MCF 10A (cell line): ENCODE measurements at places on chromosomes 11 and 22. TPM values are rescaled to one million over a fixed set of nuclear protein-coding genes. Genes with fewer than 3 reads are reported as not detected.

DNA sequence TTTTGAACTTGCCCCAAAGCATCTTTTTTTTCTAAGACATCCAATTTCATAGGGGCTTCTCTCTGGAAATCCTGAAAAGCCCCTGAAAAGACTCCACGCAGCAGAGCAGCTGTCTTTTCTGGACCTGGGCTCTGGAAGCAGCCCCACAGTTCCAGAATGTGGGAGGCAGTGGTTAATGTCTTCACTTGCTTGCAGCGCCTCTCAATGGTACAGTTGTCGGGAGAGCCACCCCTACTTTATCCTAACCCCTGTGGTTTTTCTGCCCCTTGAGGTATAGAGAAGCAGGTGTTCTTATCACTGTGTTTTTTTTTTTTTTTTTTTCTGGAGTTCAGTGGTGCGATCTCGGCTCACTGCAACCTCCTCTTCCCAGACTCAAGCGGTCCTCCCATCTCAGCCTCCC lies 83.4 kb upstream of the SORL1-AS1 start:
- H3K27me3 ChIP-seq = no peaks in the 10 kb centered on the region
- no peak for DNase-seq
- H3K36me3 ChIP-seq = no peaks in the 10 kb centered on the region
- no peak overlapping the region for H3K4me3 ChIP-seq
- H3K27ac ChIP-seq = no peak overlapping the region

GRCh38 chr11:26842478-26843282 lies 120.8 kb upstream of the SLC5A12 start:
- H3K27me3 ChIP-seq = no peaks in the 10 kb centered on the region
- peaks cover 6% of the 10 kb centered on the region for H3K36me3 ChIP-seq
- no peak overlapping the region for H3K4me3 ChIP-seq
- H3K27ac ChIP-seq = peak overlapping the region; percentile 33

- H3K4me1 ChIP-seq = peaks cover 5% of the 10 kb centered on the region
- H3K4me3 ChIP-seq = no peak overlapping the region
- no peak for DNase-seq
- no peaks in the 10 kb centered on the region for H3K36me3 ChIP-seq
Measured at GRCh38 chr22:46622081-46622521, 1.9 kb downstream of the GRAMD4 start.

DNA sequence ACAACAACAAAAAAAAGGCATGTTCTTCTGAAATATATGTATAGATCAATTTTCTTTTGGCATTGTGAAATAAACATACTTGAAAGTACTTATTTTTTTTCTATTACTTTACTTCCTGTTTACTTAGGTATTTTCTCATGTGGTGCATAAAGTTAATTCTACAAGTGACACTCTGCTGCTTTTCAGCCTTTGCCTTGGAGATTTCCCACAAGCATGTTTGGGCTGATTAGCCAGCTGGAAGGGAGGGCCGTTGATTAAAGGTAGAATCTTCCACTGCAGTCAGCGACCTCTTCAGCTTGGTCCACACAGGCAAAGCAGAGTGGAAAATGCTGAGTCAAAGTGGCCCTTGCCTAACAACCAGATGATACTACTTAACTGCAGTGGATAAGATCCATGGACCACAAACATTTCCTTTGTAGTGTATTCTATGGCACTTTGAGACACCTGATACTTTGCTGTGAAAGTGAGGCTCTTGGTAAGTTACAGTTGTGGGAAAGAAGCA lies 176.0 kb downstream of the ARHGAP42 start:
- DNase-seq = no peak
- H3K36me3 ChIP-seq = no peaks in the 10 kb centered on the region
- H3K4me3 ChIP-seq = no peak overlapping the region
- H3K27ac ChIP-seq = no peak overlapping the region

DNA sequence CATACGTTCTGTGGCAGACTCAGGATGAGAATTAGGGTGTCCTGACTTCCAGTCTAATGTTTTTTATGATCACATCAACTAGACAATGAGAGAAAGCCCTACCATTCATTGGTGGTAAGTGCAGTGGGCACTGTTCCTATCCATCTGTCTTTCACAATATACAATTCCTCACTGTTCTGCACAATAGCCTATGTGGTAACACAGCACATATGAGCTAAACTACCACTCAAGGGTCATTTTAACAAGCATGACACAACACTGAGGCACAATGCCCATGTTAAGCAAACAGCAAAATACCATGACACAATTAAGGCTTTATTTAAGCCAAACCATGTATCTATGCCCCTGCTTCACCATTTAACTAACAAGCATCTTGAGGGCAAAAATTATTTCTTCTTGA lies 52.3 kb downstream of the SIK3 start:
- H3K4me3 ChIP-seq = no peak overlapping the region
- H3K36me3 ChIP-seq = no peaks in the 10 kb centered on the region
- DNase-seq = peak; percentile 84
- H3K27ac ChIP-seq = no peak overlapping the region
- peaks cover 23% of the 10 kb centered on the region for H3K4me1 ChIP-seq

GRCh38 chr11:2085251-2086066 lies 53.7 kb downstream of the IGF2 start:
- peaks cover 5% of the 10 kb centered on the region for H3K36me3 ChIP-seq
- H3K4me1 ChIP-seq = peaks cover 9% of the 10 kb centered on the region
- H3K27ac ChIP-seq = no peak overlapping the region
- no peak overlapping the region for H3K4me3 ChIP-seq
- DNase-seq = no peak

GRCh38 chr11:134481933-134482527 lies 70.0 kb upstream of the B3GAT1 start:
- H3K4me3 ChIP-seq = no peak overlapping the region
- no peaks in the 10 kb centered on the region for H3K4me1 ChIP-seq
- H3K27ac ChIP-seq = no peak overlapping the region
- no peaks in the 10 kb centered on the region for H3K36me3 ChIP-seq
- no peaks in the 10 kb centered on the region for H3K27me3 ChIP-seq
- DNase-seq = no peak

DNA sequence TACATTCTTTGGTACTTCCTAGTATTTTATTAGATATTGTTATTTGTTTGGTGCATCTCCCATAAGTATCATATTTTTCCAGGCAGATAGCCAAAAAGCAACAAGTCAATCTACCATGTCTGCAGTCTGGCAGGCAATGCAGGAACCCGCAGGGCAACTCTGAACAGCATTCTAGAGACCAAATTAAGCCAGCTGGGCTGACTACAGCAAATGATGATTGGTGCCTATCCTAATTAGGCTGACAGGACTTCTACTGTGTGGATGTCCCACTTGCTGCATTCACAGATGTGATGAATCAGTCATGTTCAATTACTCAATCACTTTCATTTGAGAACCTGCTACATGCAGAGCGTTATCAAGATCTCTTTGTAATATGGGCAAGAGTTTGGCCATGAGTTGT lies 40.3 kb upstream of the AMOTL1 start:
- H3K27me3 ChIP-seq = no peaks in the 10 kb centered on the region
- DNase-seq = no peak
- H3K36me3 ChIP-seq = peaks cover 21% of the 10 kb centered on the region
- H3K4me1 ChIP-seq = peaks cover 44% of the 10 kb centered on the region
- H3K27ac ChIP-seq = no peak overlapping the region

GRCh38 chr11:128544471-128545051 lies 42.8 kb downstream of the ETS1 start:
- no peaks in the 10 kb centered on the region for H3K4me1 ChIP-seq
- H3K27ac ChIP-seq = no peak overlapping the region
- no peaks in the 10 kb centered on the region for H3K36me3 ChIP-seq
- DNase-seq = no peak
- peaks cover 18% of the 10 kb centered on the region for H3K27me3 ChIP-seq
- H3K4me3 ChIP-seq = no peak overlapping the region

DNA sequence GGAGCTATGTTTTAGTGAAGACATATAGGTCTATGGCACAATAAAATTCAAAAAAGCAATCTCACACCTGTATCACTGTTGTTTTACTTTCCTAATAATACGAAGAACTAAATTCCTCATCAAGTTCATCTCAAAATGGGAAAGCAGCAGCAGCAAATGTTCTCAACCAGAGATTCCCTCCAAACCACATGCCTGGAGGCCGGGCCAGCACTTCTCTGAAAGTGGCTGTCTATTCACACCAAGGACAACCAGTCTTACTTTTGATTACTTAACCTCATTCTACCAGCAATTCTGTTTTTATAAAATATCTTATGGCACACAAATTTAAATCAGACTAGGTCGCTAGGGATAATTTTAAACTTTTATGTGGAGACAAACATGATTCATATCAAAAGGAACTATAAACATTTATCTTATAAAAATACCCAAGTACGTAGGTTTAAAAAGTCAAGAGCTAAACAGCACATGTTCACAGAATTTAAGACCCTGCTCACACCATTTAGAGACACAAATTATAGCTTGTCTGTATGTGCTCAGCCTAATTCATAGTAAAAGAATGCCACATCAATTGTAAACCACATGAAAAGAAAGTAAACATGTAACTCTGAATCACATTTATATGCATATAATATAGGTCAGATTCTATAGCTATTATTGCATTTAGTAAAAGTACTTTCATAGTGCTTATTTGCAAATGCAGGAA lies 46.1 kb downstream of the RRAS2 start:
- H3K4me1 ChIP-seq = peaks cover 11% of the 10 kb centered on the region
- DNase-seq = no peak
- no peak overlapping the region for H3K4me3 ChIP-seq
- no peaks in the 10 kb centered on the region for H3K36me3 ChIP-seq
- H3K27ac ChIP-seq = peak overlapping the region; percentile 37
- H3K27me3 ChIP-seq = no peaks in the 10 kb centered on the region

DNA sequence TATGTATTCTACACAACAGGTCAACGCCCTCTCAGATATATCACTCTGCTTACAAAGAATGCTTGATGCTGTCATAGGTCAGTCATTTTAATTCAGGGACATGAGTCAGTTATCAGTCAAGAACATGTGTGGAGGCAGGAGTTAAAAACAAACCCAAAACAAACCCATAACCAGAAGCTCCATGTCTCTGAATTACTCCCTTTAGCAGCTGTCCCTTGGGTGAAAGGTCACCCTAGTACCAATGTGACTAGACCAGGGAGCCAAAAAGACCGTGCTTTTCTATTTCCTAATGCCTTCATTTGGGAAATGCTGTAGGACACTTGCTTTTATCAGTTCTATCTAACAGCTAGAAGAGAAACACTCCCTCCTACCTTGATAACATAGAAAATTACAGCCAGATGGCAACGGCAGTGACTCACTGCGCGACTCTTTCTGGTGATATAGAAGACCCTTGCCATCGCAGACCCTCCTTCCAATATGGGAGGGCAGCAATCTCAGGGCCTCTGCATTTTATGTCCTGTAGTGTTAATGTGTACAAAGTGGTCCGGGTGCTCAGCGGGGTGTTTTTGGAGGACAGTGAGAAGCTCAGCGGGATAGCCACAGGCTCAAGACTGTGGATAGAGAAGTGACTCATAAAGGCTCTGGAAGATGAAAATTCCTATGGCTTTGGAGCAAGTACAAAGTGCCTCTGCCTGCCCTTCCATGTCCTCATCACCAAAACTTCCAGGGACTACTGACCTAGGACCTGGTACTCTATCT lies 24.8 kb downstream of the APOL5 start:
- H3K4me3 ChIP-seq = no peak overlapping the region
- no peaks in the 10 kb centered on the region for H3K27me3 ChIP-seq
- no peaks in the 10 kb centered on the region for H3K4me1 ChIP-seq

DNA sequence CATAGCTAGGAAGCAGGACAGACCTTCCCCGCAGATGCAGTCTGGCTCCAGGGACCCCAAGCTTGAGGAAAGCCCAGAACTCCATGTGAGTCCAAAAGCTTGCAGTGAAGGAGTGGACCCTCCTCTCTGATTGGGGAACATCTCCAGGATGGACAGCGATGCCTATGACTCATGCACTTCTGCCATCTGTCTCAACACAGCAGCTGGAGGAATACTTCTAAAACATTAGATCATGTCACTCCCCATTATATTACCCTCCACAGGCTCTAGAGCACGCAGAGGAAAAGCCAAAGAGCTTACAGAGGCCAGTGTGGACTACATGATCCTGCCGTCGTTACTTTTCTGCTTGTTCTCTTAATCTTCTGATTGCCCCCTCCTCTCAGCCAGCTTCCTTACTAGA lies 605.7 kb downstream of the INSC start:
- peak; percentile 6 for DNase-seq
- peaks cover 37% of the 10 kb centered on the region for H3K27me3 ChIP-seq
- H3K4me1 ChIP-seq = no peaks in the 10 kb centered on the region
- no peaks in the 10 kb centered on the region for H3K36me3 ChIP-seq
- H3K4me3 ChIP-seq = no peak overlapping the region

- peaks cover 6% of the 10 kb centered on the region for H3K36me3 ChIP-seq
- H3K4me3 ChIP-seq = no peak overlapping the region
- H3K27ac ChIP-seq = no peak overlapping the region
- no peak for DNase-seq
Measured at GRCh38 chr11:72075109-72075508, 5.2 kb downstream of the NUMA1 start.

DNA sequence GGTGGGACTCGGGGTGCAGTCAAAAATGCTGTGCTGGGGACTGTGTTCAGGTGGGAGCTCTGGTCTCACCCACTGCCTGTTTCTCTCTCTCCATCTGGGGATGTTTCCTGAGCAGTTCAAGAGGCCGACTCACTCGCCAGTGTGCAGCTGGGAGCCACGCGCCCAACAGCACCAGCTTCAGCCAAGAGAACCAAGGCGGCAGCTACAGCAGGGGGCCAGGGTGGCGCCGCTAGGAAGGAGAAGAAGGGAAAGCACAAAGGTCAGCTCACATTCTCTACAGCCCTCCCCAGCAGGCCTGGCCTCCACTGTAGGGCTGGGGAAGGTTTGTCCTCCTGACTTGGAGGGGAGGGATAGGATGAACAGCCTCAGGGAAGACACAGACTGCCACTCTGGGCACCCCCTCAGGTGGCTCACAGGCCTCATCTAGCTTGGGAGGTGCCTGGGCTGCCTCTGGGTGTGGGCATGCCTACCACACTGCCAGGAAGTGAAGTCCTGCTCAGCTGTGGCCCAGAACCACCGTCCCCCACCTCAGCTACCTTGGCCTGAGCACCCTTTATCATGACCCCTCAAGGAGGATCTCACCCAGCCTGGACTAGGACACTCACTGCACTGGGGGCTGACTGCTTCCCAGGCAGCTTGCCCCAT lies 13.0 kb downstream of the TUB start:
- H3K27me3 ChIP-seq = no peaks in the 10 kb centered on the region
- H3K27ac ChIP-seq = peak overlapping the region; percentile 39
- DNase-seq = no peak
- no peak overlapping the region for H3K4me3 ChIP-seq
- H3K36me3 ChIP-seq = peaks cover 6% of the 10 kb centered on the region
- H3K4me1 ChIP-seq = no peaks in the 10 kb centered on the region

The RIBC2 gene
- total RNA-seq = 0.26 TPM in 1 of 2 replicates, not detected in the other

The DGCR2 gene
- 41.2 and 50.1 TPM in 2 replicates for total RNA-seq

The KRTAP5-8 gene
- total RNA-seq = not detected in 2 replicates

The LDHAL6A gene
- total RNA-seq = not detected in 2 replicates

The DTX4 gene
- total RNA-seq = 3.4 and 4.2 TPM in 2 replicates

The BEST1 gene
- total RNA-seq = 2.5 and 3.2 TPM in 2 replicates

The CELSR1 gene
- total RNA-seq = 49.1 and 69.2 TPM in 2 replicates

The PGGHG gene
- total RNA-seq = 6.3 and 8.5 TPM in 2 replicates
